Small intestine (tissue), 16 donors: ENCODE measurements at places on chromosomes 2 and 18. TPM values are rescaled to one million over a fixed set of nuclear protein-coding genes. Genes with fewer than 3 reads are reported as not detected.
A peak's percentile ranks its signal among the peaks of the same experiment; 100 is the strongest.

GRCh38 chr18:79587779-79588635 lies 91.6 kb upstream of the CTDP1 start:
- no peak for DNase-seq
- H3K27ac ChIP-seq, result peak overlapping the region; percentile 5
- no peaks in the 10 kb centered on the region for H3K27me3 ChIP-seq
- H3K4me1 ChIP-seq, result no peaks in the 10 kb centered on the region

- no peaks in the 10 kb centered on the region for H3K4me1 ChIP-seq
- no peak overlapping the region for H3K27ac ChIP-seq
- H3K27me3 ChIP-seq, result no peaks in the 10 kb centered on the region
- no peak overlapping the region for H3K4me3 ChIP-seq
These were observed 197.4 kb downstream of the SH3BP4 start for GRCh38 chr2:235149240-235149659.

GRCh38 chr2:197464175-197464574 lies 10.8 kb downstream of the COQ10B start:
- no peaks in the 10 kb centered on the region for H3K4me1 ChIP-seq
- no peak overlapping the region for H3K4me3 ChIP-seq
- no peaks in the 10 kb centered on the region for H3K27me3 ChIP-seq
- no peak overlapping the region for H3K27ac ChIP-seq
- no peak for DNase-seq

DNA sequence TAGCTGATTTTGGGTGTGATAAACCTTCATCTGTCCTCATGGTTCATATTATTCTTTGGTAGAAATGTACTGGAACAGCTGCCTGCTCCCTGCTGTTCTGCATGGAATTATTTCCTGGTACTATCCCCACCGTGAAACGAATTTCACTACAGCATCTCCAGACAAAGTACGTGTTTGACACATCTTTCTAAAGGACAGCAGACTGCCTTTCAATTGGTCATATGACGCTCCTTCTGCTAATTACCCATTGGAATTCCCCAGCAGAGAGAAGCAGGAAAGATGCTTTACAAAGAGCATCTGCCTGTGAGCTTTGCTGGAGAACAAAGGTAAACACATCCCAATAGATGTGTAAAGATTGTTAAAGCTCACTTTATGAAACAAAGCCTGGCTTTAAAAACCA lies 4.4 kb upstream of the RFX8 start:
- H3K4me1 ChIP-seq, result no peaks in the 10 kb centered on the region
- H3K27ac ChIP-seq, result no peak overlapping the region
- no peak for DNase-seq
- no peaks in the 10 kb centered on the region for H3K36me3 ChIP-seq

The THSD7B gene
- polyA plus RNA-seq, result 0.90 TPM

DNA sequence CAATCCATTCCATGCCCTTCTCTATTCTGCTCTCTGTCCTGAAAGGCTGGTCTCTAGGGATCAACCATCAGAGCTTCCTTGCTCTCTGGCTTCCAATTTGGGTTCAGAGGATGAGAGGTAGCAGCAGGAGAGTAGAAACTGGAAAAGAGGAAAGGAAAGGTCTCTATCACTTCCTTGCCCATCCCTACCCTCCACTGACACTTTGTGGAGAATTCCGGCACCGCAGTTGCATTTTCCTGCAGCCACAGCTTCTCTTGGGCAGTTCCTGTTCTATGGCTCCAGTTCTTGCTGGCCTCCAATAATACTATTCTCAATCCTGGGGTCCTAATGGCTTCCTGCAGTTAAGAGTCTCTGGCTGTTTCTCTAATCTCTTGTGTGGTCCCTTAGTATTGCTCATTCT lies 13.3 kb upstream of the IMPACT start:
- H3K27me3 ChIP-seq, result no peaks in the 10 kb centered on the region
- no peak for DNase-seq
- H3K36me3 ChIP-seq, result no peaks in the 10 kb centered on the region
- H3K4me1 ChIP-seq, result no peaks in the 10 kb centered on the region
- H3K4me3 ChIP-seq, result no peak overlapping the region
